Activated CD4-positive, alpha-beta T cell treated with anti-CD3 and anti-CD28 coated beads, Interleukin-2, amount 10 ng/mL, durations not matched to agents 7 days and 5 days (primary cell): ENCODE measurements at places on chromosomes 1 and 21.

- no peak for DNase-seq
Observed at GRCh38 chr1:169009666-169010065, 96.8 kb upstream of the ATP1B1 start.

- no peak for DNase-seq
Observed at GRCh38 chr1:15141935-15142539, 11.5 kb upstream of the TMEM51 start.

DNA sequence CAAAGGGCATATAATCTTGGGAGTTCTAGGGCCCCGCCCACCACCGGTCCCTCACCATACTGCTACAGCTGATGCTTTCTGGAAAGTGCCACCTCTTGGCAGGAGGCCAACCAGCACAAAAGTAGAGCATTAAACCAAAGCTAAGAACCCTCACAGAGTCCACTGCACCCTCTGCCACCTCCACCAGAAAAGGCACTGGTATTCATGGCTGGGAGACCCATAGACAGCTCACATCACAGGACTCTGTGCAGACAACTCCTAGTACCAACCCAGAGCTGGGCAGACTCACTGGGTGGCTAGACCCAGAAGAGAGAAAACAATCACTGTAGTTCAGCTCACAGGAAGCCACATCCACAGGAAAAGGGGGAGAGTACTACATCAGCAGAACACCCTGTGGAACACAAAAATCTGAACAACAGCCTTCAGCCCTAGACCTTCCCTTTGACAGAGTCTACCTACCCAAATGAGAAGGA, 10.8 kb downstream of the THEM4 start:
- peak; percentile 78 for DNase-seq

DNA sequence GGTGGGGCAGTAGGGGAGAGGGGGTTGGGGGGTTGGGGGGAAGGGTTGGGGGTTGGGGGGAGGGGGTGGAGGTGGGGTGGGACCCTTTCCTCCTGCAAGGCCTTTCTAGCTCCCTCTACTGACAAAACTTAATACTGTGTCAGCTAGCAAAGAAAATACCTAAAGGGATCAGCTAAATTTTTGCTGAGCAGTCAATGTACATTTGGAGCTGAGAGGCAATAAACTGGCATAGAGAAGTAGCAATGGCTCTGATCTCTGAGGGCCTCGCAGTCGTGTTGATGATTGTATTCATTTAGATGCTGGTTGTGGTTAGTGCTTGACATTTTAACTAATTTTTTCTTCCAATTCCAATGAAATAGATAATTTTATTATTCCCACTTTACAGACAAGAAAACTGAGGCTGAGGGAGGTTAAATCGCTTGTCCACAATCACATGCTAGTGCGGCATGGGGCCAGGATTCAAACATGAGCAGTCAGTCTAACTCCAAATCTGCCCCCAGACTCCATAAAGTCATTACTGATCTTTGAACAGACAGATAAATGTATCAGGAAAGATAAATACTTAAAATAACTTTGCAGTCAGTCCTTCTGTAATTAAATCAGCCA, 357.1 kb downstream of the DISC1 start:
- no peak for DNase-seq

DNA sequence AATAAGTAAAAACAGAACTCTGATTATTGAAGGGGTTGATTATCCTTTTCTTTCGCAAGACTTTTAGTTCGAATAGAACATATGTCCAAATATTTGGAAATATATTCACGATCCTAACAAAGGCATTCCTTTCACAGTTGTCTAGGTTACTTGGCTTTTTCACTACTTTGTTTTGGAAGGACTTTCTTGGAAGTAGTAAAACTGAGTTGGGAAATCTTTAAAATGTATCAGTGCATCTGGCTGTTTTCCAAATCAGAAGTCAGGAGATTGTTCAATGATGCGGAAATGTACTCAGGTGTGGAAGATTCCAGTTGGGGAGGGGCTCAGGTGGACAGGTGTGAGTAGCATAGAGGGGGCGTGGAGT, 67.1 kb downstream of the SH3BGR start:
- DNase-seq: no peak

DNA sequence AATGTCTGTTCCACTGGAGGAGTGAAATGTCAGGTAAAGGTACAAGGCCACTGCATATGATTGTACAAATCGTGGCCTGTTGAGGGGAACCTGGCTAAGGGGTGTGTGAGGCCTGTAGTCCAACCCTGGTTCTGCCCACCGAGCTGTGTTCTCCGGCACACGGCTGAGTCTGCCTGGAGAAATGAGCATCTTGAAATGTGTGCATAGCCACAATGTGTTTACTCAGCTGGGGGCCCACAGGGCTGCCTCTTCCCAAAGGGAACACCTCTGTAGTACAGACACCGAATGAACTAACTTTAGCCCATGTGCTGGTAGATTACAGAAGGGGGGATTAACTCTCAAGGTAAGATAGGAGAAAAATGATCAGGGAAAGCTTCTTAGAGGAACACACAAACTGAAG, 30.2 kb downstream of the AK4 start:
- DNase-seq: no peak

DNA sequence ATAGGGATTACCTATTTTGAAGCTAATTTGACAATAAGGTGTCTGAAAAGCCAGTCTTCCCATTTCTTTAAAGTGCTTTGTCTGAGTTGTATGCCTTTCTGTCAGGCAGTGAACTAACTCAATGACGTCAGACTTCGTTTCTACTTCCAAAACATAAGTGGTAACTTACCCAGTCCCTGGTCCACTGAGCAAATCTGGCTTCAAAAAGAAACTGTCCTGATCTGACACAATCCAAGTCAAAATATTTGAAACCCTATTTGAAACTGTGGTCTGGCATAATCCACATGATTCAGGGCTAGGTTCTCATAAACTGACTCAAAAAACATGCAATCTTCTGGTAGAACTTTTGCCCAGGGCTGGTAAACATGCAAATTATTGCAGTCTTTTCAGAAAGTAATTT, 34.0 kb downstream of the DIRAS3 start:
- DNase-seq: no peak

- DNase-seq: no peak
Observed at GRCh38 chr1:204731509-204731908, 46.0 kb upstream of the LRRN2 start.

DNA sequence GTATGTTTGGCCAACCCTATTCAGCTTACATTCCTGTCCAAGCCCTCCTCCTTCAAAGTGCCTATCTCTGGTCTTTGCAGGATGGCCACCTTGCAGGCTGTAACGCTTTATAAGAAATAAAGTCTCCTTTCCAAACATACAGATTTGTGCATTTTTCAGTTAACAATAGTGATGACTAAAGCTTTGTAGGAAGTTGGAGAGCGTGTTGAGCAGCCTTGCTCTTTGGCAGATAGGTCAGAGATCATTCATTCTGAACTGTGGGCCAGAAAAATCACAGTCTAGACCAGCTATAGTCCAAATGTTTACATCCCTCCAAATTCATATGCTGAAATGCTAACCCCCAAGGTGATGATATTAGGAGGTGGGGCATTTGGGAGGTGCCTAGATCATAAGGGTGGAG, 34.0 kb upstream of the FAM89A start:
- no peak for DNase-seq

DNA sequence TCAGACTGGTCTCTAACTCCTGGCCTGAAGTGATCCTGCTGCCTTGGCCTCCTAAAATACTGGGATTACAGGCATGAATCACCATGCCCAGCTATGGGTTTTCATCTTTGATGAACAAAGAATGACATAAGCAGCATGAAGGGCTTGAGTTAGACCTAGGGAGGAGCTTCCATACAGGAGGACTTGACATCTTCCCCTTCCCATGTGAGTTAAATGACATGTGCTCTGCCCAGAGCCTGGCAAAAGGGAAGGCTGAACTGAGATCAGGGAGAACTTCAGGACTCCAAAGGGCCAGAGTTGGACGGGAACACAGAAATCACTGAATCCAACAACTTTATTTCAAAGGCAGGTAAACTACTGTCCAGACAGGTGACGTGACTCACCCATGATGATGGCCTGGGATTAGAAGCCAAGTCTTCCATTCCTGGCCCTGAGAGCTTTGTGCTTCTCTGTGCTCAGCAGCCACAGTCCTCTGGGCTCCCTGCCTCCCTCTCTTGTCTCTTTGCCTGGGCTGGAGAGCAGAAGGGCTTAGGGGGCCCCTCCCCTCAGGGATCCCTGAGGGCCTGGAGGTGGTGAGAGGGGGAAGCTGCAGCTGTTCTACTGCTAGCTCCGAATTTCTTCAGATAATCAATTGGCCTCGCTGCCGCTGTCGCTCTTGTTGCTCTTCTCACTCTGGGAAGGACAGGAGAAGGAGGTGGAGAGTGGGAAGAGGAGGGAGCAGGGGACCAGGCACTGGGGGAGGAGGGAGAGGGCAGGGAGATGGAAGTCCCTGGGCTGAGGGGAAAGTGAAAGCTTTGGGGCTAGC, 7.6 kb downstream of the NHLH1 start:
- DNase-seq: no peak

GRCh38 chr1:201888282-201889089, at the start of gene SHISA4:
Gene SHISA4 (plus strand): TSS chr1:201888898. CDS start chr1:201888995, 97 bp downstream.
- peak; percentile 14 for DNase-seq
